ENCODE measurements at places on chromosomes 6 and 20.

DNA sequence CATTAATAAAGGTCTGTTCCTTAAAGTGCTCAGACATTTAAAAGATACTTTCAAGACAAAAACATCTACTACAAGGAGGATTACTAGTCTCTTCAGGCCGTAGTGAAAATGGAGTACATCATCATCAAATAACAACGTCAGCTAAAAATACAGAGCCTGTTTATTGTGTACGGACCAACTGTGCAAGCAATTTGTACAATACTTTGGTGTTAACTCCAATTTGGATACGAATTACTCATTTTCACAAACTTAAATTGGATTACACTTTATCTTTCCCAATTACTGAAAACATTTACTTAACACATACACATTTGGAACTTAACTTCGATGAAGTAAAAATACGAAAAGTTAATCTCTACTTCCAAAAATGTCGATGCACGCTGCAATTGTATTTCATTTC is 802 bp downstream of the CYP39A1 start:
- DNase-seq, result no peak

GRCh38 chr20:62146019-62146755 is 2.6 kb downstream of the SS18L1 start:
- DNase-seq, result no peak

- DNase-seq, result no peak
Measured at GRCh38 chr6:69816569-69816968, 19.8 kb upstream of the LMBRD1 start.

DNA sequence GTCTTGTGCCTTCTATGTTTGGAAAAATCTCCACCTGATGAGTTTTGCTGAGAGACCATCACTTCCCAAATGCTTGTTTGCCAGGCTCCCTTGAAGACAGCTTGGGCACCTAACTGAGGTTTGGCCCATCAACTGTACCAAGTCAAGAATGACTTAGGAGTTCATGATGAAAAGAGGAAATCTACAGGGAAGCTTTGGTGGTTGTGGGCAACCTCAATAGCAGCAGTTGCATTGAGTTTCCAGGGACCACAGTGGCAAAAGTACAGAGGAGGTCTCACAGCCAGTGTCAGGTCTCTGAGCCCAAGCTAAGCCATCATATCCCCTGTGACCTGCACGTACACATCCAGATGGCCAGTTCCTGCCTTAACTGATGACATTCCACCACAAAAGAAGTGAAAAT is 49.7 kb upstream of the PHACTR1 start:
- no peak for DNase-seq

- DNase-seq, result no peak
Measured at GRCh38 chr6:42026540-42026939, 23.8 kb upstream of the TAF8 start.

DNA sequence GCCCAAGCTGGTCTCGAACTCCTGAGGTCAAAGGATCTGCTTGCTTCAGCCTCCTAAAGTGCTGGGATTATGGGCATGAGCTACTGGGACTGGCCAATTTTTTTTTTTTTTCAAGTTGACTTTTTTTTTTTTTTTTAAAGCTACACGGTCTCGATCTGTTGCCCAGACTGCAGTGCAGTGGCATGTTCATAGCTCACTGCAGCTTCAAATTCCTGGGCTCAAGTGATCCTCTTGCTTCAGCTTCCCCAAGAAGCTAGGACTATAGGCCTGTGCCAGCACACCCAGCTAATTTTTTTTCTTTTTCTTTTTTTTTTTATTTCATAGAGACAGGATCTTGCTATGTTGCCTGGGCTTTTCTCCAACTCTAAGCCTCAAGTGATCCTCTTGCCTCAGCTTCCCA is 59.5 kb downstream of the NCOA3 start:
- DNase-seq, result no peak

DNA sequence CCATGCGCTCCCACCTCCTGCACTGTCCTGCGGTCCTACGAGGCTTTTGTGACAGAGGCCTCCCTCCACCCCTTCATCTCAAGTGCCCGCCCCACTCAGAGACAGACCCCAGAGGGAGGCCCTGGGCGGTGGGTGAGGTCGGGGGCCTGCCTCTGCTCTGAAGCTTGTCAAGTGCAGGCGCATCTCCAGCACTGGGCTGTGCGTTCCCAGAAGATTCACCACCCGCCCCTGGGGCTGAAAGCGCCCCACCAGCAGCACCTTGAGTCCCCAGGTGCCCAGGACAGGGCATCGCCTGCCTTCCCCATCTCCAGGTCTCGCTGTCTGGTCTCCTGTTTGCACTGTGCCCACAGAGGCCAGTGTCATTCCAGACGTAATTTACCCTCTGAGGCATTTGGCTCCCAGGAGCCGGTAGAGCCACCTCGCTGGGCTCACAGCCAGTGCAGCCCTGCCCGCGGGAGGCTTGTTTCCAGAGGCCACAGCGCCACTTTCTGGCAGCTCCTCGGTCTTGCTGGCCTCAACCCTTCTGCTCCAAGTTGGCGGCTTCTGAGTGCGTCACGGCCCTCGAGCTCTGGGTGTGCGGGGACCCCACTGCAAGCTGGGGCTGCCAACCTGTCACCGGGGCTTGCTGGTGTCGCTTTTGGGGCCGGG is 191.1 kb downstream of the TAF4 start:
- DNase-seq, result no peak

DNA sequence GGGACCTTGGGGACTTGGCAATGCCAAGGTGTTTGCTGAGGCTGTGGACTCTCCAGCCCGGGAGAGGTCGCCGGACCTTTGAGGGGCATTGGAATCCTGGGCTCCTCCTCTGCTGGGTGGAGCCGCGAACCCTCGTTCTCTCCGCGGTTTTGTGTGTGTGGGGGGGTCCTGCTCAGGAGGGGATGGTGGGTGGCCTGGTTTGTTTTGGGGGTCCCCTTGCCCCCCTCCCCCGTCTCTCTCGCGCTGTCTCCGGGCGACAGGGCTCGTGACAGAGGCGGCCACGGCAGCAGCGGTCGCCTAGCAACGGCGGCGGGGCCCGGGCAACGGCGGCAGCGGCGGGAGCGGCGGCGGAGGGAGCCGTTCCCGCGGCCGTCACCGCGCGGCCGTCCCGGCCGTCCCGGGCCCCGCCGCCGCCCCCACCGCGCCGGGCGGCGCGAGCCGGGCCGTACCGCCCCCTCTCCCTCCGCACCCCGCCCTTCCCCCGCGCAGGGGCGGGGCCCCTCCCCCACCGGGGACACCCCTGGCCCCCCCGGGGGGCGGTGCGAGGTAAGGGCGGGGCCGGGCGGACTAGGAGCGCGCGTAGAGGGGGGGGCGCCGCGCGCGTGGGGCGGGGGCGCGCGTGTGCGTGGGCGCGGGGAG is 7.8 kb downstream of the SYNGAP1 start:
- peak; percentile 59 for DNase-seq

GRCh38 chr20:32395066-32395465 is 36.9 kb downstream of the ASXL1 start:
- no peak for DNase-seq

- no peak for DNase-seq
Measured at GRCh38 chr6:73028893-73029450, 196.3 kb downstream of the KHDC1L start.
